Jurkat, Clone E6-1 (cell line): ENCODE measurements at places on chromosomes 16 and 17.

DNA sequence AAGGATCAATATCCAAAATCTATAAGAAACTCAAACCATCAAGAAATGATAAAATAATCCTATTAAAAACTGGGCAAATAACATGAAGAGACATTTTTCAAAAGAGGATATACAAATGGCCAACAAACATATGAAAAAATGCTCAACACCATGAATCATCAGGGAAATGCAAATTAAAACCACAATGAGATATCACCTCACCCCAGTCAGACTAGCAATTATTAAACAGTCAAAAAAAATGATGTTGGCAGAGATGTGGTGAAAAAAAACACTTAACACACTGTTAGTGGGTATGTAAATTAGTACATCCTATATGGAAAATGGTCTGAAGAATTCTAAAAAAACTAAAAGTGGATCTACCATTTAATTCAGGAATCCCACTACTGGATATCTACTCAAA lies 379.0 kb upstream of the SOX9 start:
- DNase-seq = no peak

GRCh38 chr17:64148017-64148631 lies 18.2 kb upstream of the ERN1 start:
- DNase-seq = peak; percentile 23

GRCh38 chr16:19717314-19717713 lies 713 bp downstream of the KNOP1 start:
- DNase-seq = no peak

- no peak for DNase-seq
These were observed 17.8 kb downstream of the SAP30BP start for GRCh38 chr17:75684924-75685323.

DNA sequence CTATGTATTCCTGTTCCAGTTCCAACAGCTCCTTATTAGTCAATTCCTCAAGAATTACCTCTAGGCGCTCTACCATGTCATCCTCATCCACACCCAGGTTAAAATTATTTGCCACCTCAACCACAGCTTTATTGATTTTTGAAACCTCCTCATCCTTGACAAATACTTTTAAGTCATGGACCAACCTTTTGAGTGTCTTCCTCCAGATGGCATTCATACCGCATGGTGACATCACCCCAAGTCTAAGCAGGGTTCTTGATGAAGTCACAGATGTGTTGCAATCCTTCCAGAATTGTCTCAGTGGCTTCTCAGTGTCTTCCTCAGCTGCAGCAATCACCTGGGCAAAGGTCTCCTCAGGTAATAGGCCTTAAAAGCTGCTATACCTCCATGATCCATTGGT lies 40.1 kb downstream of the BCL7C start:
- no peak for DNase-seq

- DNase-seq = no peak
These were observed 33.7 kb downstream of the SMPD3 start for GRCh38 chr16:68414581-68414980.

- no peak for DNase-seq
These were observed 4.4 kb downstream of the DHRS7B start for GRCh38 chr17:21131137-21131536.

DNA sequence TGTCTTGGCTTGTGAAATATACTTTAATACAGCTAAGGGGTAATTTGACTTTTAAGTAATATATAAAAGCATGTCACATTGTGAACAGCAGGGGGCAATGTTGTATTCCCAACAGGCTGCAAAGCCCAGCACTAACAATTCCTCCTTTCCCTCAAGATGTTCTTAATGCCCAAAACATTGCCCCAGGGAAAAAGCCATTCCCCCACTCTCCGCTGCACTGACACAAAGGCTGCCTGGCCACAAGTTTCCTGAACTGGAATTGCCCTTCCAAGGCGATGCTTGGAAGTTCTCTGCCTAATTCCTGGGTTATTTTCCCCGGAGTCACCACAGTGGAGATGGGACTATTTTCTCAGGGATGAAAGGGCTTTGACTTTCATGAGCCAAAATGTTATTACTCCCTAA lies 27.2 kb downstream of the CLEC16A start:
- DNase-seq = peak; percentile 65

DNA sequence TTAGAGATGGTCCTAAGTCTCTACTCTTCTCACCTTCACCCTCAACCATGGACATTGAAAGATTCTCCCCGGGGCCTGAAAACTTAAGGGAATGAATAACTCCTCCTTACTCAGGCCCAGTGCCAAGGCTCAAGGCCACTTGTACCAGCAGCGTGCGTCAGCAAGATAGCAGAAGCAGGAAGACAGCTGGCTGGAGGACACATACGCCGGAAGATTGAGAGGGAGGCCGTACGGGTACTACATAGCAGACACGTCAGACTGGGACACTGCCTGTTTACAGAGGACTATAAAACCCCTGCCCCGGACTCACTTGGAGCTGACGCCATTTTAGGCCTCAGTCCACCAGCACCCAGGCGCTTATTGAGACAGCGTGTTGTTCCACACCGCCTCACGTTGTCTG lies 75.8 kb upstream of the MED13 start:
- no peak for DNase-seq

- no peak for DNase-seq
These were observed 7.8 kb downstream of the ABR start for GRCh38 chr17:1171953-1172352.

- no peak for DNase-seq
These were observed 390.3 kb downstream of the SLC39A11 start for GRCh38 chr17:72702136-72702735.

- DNase-seq = no peak
These were observed 121.0 kb downstream of the COPRS start for GRCh38 chr17:31738067-31738466.

- DNase-seq = no peak
These were observed 28.0 kb downstream of the CRISPLD2 start for GRCh38 chr16:84847564-84848355.

- no peak for DNase-seq
These were observed 4.8 kb upstream of the RPL38 start for GRCh38 chr17:74198694-74199093.

DNA sequence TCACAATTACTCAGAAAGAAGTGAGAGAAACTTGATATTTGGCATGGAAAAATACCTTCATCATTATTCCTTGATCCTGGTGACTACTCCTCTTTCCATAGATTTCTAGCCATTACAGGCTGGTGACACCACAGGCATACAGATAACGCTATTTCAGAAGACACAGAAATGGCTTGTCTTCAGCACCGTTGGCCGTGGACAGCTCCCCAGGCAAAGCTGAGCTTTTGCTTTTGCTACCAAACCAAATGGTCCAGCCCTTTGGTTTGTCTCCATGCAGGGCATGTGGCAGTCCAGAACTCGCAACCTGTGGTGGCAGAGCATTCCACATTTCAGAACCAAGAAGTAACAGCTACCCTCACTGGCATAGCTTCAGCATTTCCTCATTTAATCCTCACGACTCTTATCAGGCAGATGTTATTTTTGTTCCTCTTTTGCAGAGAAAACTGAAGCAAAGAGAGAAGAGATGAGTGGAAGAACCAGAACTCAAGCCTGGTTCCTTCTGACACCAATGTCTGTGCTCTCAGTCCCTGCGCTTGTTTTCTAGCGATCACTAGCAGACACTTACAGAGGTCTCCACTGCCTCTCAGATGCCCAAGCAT lies 55.5 kb downstream of the HS3ST4 start:
- no peak for DNase-seq

- no peak for DNase-seq
These were observed 19.1 kb downstream of the PDP2 start for GRCh38 chr16:66899310-66899944.

GRCh38 chr16:81484908-81485624 lies 40.5 kb downstream of the CMIP start:
- DNase-seq = no peak

GRCh38 chr16:77584205-77584859 lies 138.0 kb upstream of the NUDT7 start:
- DNase-seq = peak; percentile 34
